ENCODE measurements at places on chromosomes 6 and 20. TPM values are rescaled to one million over a fixed set of nuclear protein-coding genes. Genes with fewer than 3 reads are reported as not detected.

BPI gene
- not detected for total RNA-seq

GRCh38 chr6:161406646-161407045 lies 132.8 kb upstream of the AGPAT4 start:
- DNase-seq: no peak

ADGRB3 gene
- total RNA-seq: 0.09 TPM

DNA sequence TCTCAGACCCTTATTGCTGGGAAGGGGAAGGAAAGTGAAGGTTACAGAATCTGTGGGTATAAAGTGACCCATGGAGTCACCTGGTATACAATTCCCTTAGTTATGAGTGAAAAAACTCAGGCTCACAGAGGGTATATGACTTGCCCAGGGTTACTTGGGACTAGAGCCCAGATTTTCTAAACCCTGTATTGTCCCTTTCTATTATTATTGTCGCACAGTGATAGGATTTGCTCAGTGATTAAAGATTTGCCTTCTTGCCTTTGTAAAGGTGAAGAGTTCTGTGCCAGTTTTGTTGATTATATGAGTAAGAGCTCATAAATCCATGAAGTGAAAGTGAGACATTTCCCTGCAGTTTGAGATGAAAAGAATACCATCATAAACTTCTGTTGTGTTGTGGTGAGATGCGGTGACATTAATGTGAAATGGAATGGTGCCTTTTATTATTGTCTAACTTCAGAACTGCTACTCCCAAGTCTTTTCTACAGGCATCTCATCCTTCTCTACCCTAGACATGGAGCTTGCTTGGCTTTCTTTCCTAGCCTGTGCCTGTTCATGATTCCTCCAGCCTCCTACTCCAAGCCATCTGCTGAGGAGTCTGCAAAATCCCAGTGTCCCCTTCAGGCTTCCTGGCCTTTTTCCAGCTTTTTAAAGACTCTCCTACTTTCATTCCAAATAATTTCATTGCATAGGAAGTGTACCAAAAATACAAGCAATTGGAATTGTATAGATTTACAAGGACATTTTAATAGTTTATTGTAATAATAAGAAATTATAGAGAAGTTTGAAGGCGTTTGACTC lies 33.5 kb upstream of the ADIG start:
- no peak for DNase-seq

RSPH4A gene
- total RNA-seq: 0.22 TPM

DNA sequence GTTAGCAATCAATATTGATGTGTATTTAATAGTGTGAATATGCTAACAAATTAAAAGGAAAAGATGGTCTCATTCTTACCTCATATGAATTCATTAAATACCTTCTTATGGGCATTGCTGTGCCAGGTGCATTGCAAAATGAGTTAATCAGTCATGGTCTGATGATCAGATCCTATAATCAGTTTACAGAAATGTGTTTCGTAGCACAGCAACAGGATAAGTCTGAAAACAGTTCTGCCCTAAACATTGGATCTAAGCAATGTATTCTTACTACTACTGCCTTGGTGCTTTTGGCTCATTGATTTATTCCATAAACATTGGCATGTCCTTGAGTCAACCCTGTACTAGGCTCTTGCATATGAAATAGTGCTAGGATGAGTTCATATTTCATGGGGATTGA lies 417.0 kb upstream of the JAG1 start:
- DNase-seq: no peak

BMP6 gene
- 0.17 TPM for total RNA-seq

DNA sequence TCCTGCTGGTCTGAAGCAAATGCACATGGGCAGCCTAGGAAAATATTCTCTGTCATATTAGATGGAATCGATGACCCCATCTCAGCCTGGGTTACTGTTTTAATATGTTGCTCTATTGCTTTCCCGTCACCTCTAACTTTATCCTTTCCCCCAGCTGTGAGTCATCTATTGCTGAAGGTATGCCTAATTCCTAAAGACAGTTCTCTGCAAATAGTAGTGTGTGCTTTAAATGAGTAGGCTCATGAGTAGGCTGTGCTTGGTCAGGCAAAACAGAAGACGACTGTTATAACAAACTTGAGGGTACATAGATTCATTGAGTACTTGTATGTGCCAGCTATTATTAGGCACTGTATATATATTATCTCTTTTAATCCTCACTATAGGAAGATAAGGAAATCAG lies 47.2 kb downstream of the CTNNBL1 start:
- DNase-seq: no peak

DNA sequence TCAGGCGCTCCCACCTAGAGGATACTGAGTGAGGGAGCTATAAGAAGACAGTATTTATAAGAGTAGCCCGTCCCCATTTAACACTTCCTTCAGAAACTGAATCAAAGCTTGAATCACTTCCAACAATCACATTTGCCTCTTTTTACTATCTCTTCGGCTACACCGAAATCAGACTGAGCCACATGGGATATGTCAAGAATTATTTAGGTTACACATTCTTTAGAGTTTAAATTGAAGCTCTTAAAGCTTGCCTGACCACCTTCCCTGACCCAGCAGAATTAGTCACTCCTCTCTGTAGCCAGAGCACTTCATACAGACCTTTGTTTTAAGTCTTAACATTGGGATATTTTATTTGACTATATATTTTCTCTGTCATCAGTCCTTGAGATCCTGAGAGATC lies 163.7 kb downstream of the MAFB start:
- no peak for DNase-seq

All from Calu3 (cell line).